ENCODE measurements at places on chromosomes 12 and 14. TPM values are rescaled to one million over a fixed set of nuclear protein-coding genes. Genes with fewer than 3 reads are reported as not detected.

- peak; percentile 76 for DNase-seq
Observed at GRCh38 chr12:121095544-121096198, 37.0 kb upstream of the P2RX7 start.

- DNase-seq: no peak
Observed at GRCh38 chr14:83419420-83419819, 1885.8 kb upstream of the SEL1L start.

- DNase-seq: no peak
Observed at GRCh38 chr12:114681116-114681871, 2.7 kb downstream of the TBX3 start.

GRCh38 chr14:102187044-102187443 lies 47.3 kb downstream of the WDR20 start:
- no peak for DNase-seq

- DNase-seq: no peak
Observed at GRCh38 chr14:105503935-105504692, 13.1 kb downstream of the TEDC1 start.

DNA sequence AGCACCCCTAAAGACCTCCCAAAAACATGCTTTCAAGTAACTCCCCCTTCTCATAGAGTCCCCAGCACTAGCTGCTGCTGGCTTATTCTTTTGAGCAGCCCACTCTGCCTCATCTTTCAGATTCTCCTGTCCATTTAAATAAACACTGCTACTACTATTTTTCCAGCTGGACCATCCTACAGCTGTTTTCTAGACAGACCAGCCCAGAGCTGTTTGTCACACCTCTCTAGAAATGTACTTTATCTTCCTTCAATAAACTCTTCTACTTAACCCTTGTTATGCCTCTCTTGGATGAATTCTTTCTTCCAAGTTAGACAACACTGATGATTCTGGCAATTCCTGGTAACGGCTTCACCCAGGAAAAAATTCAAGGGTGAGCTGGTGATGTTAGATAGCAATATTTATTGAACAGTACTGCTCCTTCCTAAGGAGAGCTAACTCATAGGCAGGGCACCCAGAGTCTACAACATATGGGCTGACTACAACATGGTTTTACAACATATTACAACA lies 995.7 kb downstream of the LRFN5 start:
- no peak for DNase-seq

- DNase-seq: no peak
Observed at GRCh38 chr14:49250109-49250508, 336.1 kb downstream of the RPS29 start.

GRCh38 chr12:121154793-121155375 lies 22.2 kb downstream of the P2RX7 start:
- DNase-seq: no peak

DNA sequence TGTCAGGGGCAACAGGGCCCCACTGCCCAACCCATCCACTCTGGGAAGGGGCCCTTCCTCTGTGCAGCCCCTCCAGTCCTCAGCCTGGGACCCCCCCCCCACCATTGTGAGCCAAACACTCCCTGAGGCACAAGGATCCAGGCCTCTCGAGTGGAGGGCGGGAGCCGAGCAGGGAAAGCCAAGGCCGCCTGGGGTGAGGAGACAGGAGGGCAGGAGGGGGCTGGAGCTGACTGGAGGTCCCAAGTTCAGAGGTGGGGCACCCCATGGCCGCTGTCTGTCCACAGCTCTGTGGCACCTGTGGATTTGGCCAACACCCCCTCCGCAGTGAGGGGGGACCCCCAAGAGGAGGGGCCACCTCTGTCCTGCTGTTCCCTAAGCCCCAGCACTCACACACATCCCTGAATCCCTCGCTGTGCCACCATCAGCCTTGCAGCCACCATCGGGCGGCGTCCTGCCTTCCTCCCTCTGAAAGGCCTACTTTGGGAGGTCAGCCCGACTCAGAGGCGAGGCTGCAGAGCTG lies 25.4 kb upstream of the C14orf180 start:
- DNase-seq: no peak

- no peak for DNase-seq
Observed at GRCh38 chr12:87344699-87345098, 684.5 kb downstream of the C12orf50 start.

GRCh38 chr14:53955671-53956426 lies 776 bp downstream of the BMP4 start:
- DNase-seq: peak; percentile 82

DNA sequence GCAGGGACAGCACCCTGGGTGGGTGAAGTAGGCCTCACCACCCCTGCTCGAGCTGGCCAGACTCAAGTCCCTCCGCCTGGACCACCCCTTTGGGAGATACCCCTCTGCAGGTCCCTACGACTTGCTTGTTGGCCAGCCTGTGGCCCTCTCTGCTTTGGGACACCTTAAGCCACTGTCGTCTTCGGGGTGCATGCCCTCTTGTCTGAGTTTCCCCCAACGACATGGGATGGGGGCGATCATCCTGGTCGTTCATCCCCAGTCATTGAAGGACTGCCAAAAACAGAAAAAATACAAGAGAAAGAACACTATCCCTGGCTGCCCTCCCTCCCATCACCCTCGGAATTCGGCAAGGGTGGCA lies 151.1 kb downstream of the DPF3 start:
- no peak for DNase-seq

- no peak for DNase-seq
Observed at GRCh38 chr12:78157199-78157598, 326.5 kb downstream of the NAV3 start.

DNA sequence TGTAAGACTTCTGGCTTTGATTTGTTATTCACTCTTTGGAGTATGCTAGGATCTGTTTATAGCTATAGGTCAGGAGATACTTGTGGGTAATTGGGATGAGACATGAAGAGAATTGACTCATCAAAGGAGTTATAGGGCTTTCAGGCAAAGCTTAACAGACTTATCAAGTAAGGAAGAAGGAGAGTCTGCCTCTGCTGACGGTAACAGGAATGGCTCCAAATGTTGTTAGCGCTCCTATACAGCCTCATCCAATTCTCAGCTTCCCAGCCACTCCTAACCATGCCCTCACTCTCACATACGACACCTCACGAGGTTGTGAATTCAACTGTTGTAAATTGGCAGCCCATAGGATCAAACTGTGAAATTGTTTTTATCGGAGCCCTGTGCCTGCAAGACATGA lies 140.5 kb downstream of the KCNA5 start:
- DNase-seq: no peak

DNA sequence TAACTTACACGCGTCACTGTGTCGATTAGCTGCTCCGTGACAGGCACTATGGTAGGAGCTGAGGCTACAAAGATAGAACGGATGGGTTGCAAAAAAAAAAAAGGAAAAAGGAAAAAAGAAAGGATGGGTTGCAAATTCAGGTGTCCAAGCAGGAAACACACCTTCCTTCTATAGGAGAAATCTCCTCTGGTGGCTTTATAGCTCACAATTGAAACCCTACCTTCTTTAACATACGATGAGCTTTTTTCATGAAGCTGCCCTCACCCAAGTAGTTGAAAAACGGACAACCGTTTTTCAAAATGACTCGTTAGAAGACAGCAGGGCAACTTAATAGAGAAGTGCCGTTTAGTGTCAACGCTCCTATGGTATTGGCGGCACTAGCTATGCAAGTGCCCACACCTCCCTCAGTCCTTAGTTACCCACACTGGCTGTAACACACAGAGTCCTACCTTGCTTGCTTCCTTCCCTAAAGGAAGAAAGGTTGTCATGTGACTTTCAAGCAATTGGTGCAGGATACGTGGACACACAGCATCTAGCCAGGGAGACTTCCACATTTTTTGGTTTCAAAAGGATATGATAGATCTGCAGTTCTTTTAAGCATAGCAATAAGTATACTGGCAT lies 682 bp upstream of the TRIP11 start:
- no peak for DNase-seq

NPFF gene
- not detected for total RNA-seq

PLEK2 gene
- 0.76 TPM for total RNA-seq

CDH24 gene
- total RNA-seq: 3.4 TPM

VAMP1 gene
- total RNA-seq: 3.6 TPM

CIT gene
- total RNA-seq: 1.7 TPM

CELA1 gene
- not detected for total RNA-seq

FAM181A gene
- total RNA-seq: not detected

TMTC2 gene
- 5.2 TPM for total RNA-seq

MYO1H gene
- total RNA-seq: 2.0 TPM

CMKLR1 gene
- total RNA-seq: 16.1 TPM

ASB2 gene
- total RNA-seq: 102 TPM

BCDIN3D gene
- total RNA-seq: 4.0 TPM

KCNA5 gene
- 94.8 TPM for total RNA-seq

PAPOLA gene
- 151 TPM for total RNA-seq

SOS2 gene
- total RNA-seq: 25.8 TPM

DENND5B gene
- 28.7 TPM for total RNA-seq
